ENCODE measurements at places on chromosomes 1 and 21.
A peak's percentile ranks its signal among the peaks of the same experiment; 100 is the strongest.

DNA sequence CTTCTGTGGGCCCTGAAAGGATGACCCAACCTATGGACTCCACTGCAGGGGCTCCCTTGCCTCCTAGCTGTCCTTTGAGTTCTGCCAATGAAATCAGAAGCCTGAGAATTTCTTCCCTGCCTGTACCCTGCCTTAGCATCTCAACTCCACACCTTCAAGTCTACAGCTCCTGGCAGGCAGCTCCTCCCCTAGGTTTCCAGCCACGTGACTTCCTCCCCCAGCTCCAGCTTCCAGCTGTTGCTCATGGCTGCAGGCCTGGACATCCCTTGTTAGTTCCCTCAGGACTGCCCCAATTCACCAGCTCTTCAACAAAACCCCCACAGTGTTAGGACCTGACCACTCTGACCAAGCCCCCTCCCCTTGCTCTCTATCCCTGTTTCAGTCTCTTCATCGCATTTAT, 2.4 kb downstream of the RCAN1 start:
- no peak for DNase-seq

DNA sequence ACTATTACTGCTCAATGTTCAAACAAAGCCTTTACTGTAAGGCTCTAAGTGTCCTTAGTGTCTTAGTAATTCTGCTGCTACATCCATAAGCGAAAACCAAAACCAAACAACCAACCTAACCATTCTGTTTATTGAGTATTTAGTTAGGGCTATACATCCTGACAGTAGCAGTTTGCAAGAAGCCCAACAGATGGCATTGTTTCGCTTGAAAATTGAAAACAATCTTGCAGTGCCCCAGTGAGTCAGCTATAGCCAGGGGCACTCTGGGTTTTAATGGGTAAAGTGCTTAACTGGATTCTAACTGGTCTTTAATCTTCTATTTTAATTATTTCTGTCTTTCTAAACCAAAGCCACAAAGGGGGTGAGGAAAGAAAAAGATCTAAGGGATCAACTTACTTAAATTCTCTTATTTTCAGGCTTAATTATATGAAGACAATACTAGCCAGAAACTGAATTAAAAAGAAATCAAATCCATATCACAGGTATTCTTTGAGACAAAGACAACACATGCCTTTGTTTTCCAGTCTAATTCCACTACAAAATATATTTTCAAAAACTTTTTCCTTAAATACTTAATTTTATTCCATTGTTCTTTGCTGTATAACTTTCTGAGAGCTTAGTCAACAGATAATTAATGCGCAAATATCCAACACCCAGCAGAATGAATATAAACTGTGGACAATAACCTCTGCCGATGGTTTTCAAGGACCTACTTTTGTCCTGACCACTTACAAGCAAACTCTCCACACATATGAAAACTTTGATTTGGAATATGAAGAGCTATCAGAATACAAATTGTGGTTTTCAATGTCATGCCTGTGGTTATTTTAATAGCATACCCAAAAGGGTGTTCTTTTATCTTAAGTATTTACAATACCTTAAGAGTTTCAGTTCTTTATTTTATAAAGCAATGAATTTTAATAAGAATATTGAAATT, 15.2 kb downstream of the POGZ start:
- peak; percentile 74 for DNase-seq

GRCh38 chr1:17282836-17283235, 25.2 kb upstream of the PADI4 start:
- no peak for DNase-seq

GRCh38 chr1:44553771-44554170, 120.5 kb downstream of the TMEM53 start:
- DNase-seq, result no peak

GRCh38 chr1:78005755-78006154, 1.0 kb downstream of the DNAJB4 start:
- no peak for DNase-seq

DNA sequence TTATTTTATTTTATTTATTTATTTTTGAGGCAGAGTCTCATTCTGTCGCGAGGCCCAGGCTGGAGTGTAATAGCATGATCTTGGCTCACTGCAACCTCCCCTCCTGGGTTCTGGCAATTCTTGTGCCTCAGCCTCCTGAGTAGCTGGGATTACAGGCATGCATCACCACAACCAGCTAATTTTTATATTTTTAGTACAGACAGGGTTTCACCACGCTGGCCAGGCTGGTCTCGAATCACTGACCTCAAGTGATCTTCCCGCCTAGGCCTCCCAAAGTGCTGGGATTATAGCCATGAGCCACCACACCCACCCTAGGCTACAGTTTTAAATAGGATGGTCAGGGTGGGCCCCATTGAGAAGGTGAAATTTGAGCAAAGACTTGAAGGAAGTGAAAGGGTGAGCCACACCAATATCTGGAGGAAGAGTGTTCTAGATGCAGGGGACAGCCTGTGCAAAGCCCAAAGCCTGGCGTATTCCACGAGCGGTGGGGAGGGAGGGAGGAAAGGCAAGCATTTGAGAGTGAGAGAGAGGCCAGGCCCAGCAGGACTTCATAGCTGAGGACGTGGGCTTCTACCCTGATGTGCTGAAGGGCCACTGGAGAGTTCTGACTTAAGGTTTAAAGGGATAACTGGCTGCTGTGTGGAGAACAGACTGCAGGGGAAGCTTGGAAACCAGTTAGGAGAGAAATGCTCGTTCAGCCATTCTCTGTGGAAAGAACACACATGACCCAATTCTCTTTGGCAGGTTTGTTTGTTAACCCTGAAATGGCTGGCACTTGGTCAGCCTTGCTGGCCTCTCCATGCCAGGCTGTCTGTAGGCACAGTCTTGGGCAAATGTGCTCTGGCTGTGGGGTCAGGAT, 62.6 kb upstream of the FAM20B start:
- no peak for DNase-seq

Data from Panc1 (cell line).